ENCODE measurements at places on chromosomes 7 and 10. TPM values are rescaled to one million over a fixed set of nuclear protein-coding genes. Genes with fewer than 3 reads are reported as not detected.

RPEL1 gene
- not detected for total RNA-seq

CDK14 gene
- 23.5 TPM for total RNA-seq

ACTR3C gene
- 18.2 TPM for total RNA-seq

TAS2R38 gene
- total RNA-seq, result not detected

UNCX gene
- total RNA-seq, result not detected

MYO3A gene
- total RNA-seq, result 0.70 TPM

CACNA2D1 gene
- total RNA-seq, result 20.2 TPM

TCAF2 gene
- total RNA-seq, result 14.3 TPM

DUS4L gene
- total RNA-seq, result 14.8 TPM

GRM3 gene
- not detected for total RNA-seq

ANKRD22 gene
- 14.7 TPM for total RNA-seq

OPN1SW gene
- total RNA-seq, result not detected

ABCA13 gene
- 5.2 TPM for total RNA-seq

LRMDA gene
- 23.1 TPM for total RNA-seq

DHTKD1 gene
- 25.4 TPM for total RNA-seq

MSS51 gene
- 3.0 TPM for total RNA-seq

FAM237B gene
- not detected for total RNA-seq
